ENCODE measurements at places on chromosomes 2 and 18.

DNA sequence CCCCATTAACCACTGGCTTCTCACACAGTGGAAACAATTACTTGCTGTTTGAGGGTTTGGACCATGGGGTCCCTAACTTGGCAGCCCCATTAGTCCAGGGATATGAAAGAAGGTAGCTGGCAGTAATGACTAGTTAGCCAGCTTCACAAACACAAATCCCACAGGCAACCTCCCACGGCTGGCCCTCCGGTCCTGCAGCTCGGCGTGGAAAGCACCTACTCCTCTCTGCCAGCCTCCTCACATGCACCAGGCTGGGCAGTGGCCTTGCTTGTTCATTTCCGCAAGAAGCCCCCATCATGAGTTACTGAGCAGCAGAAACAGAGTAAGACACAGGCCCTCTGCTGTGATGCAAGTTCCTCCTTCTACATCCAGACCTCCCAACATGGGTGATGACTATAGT lies 13.7 kb downstream of the C1QL2 start:
- H3K36me3 ChIP-seq = no peaks in the 10 kb centered on the region
- no peak overlapping the region for H3K4me3 ChIP-seq
- no peak overlapping the region for H3K27ac ChIP-seq

GRCh38 chr2:14615121-14615520 lies 17.4 kb upstream of the LRATD1 start:
- peaks cover 20% of the 10 kb centered on the region for H3K27me3 ChIP-seq
- no peak for DNase-seq
- no peaks in the 10 kb centered on the region for H3K4me1 ChIP-seq
- no peaks in the 10 kb centered on the region for H3K36me3 ChIP-seq
- H3K4me3 ChIP-seq = no peak overlapping the region
- H3K27ac ChIP-seq = no peak overlapping the region

GRCh38 chr2:42233976-42234441 lies 64.9 kb downstream of the EML4 start:
- H3K4me3 ChIP-seq = no peak overlapping the region
- H3K27me3 ChIP-seq = peaks cover 1% of the 10 kb centered on the region
- peaks cover 38% of the 10 kb centered on the region for H3K4me1 ChIP-seq
- no peak for DNase-seq
- no peaks in the 10 kb centered on the region for H3K36me3 ChIP-seq
- H3K27ac ChIP-seq = peak overlapping the region; percentile 86

DNA sequence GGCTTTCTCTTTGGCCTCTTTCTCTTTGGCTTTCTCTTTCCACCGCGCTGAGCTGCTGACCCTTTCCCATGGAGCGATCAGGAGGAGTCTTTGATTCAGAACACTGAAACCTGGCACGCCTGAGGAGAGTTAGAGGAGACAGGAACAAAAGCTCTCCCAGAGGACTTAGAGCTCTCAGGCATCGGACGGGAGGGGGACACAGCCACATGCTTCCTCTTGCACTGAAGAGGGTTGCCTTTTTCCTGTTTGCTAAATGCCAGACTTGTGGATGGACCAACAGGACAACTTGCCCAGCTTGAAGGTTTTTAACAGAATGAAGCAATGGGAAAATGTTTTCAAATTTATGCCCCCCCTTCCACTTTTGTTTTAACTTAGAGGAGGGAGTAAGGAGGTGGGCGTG lies 3.6 kb upstream of the PTPN18 start:
- no peak overlapping the region for H3K4me3 ChIP-seq
- no peak overlapping the region for H3K27ac ChIP-seq
- H3K27me3 ChIP-seq = peaks cover 5% of the 10 kb centered on the region
- H3K4me1 ChIP-seq = peaks cover 3% of the 10 kb centered on the region
- peaks cover 14% of the 10 kb centered on the region for H3K36me3 ChIP-seq
- DNase-seq = no peak

- no peak for DNase-seq
- no peaks in the 10 kb centered on the region for H3K36me3 ChIP-seq
- no peak overlapping the region for H3K27ac ChIP-seq
- H3K4me1 ChIP-seq = no peaks in the 10 kb centered on the region
These were observed 22.2 kb upstream of the ITSN2 start for GRCh38 chr2:24382363-24383073.

DNA sequence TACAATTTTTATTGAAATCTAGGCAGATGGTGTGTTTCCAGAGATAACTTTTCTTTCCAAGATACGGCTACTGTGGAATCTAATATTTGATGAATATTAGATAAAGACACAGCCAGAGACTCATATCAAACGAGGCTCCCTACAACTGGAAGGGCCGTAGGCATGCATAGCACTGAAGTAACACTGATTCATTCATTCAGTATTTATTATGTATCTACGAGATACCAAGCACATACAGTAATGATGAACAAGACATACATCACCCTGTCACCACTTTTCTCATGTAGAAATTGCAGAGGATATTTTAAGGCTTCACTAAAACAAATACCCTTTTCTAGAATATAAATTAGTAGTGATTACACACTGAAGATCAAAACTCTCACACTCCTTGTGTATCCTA lies 74.5 kb downstream of the KCTD18 start:
- no peak overlapping the region for H3K27ac ChIP-seq
- no peak overlapping the region for H3K4me3 ChIP-seq
- no peaks in the 10 kb centered on the region for H3K27me3 ChIP-seq
- H3K4me1 ChIP-seq = no peaks in the 10 kb centered on the region
- no peak for DNase-seq

- no peak for DNase-seq
- no peak overlapping the region for H3K27ac ChIP-seq
- H3K27me3 ChIP-seq = peaks cover 97% of the 10 kb centered on the region
- H3K4me3 ChIP-seq = peak overlapping the region; percentile 61
These were observed 160.3 kb upstream of the SIX2 start for GRCh38 chr2:45169339-45170190.

DNA sequence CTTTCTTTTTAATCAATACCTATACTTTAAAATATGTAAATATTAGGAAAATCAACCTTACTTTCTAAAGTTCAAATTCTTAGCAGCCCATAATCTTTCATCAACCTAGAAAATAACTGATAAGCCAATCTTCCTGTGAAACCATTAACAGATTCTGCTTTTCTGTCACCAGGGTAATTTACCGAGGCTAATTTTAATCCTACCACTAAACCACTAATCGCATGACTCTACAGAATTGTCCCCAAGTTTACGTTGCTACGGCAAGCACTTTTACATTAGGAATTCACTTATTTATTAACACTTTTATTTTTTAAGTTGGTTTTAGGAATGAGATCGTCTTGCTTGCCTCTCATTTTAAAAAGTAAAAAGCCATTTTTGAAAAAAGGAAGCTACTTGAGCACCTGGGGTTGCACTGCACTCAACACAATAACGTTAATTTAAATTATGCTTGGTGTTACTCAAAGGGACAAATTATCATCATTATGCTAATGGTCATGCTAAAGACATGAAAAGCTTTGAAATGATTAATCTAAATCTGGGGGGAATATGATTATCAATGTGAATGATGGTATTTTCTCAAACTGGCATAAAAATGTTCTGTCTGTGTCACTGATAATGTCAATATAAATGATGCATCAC lies 10.2 kb downstream of the ZNF516 start:
- H3K27me3 ChIP-seq = no peaks in the 10 kb centered on the region
- H3K36me3 ChIP-seq = peaks cover 7% of the 10 kb centered on the region
- H3K4me3 ChIP-seq = no peak overlapping the region
- peaks cover 48% of the 10 kb centered on the region for H3K4me1 ChIP-seq

GRCh38 chr2:171712051-171712450 lies 24.8 kb downstream of the DYNC1I2 start:
- H3K27me3 ChIP-seq = no peaks in the 10 kb centered on the region
- peaks cover 6% of the 10 kb centered on the region for H3K36me3 ChIP-seq
- no peak for DNase-seq
- H3K4me3 ChIP-seq = no peak overlapping the region
- H3K27ac ChIP-seq = no peak overlapping the region

DNA sequence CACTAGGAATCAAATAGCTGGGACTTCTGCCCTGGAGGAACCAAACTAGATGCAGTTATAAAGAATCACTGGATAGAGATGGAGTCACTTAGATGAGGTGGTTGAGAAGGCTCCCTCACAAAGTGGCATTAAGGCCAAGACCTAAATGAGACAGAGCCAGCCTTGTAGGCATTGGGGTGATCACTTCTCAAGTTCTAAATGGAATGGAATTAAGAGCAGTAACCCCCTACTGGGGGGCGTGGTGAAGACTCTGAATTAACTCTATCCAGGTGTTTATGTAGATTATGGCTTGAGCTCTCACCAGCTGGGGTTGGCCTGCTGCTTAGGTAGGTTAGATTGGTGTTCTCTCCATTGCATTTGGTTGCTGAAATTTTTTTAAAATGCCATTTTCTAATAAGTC lies 71.3 kb downstream of the TTC27 start:
- H3K27me3 ChIP-seq = no peaks in the 10 kb centered on the region
- H3K27ac ChIP-seq = no peak overlapping the region
- no peak for DNase-seq
- peaks cover 4% of the 10 kb centered on the region for H3K36me3 ChIP-seq
- H3K4me3 ChIP-seq = no peak overlapping the region

- no peak overlapping the region for H3K27ac ChIP-seq
- no peak overlapping the region for H3K4me3 ChIP-seq
- no peaks in the 10 kb centered on the region for H3K4me1 ChIP-seq
- H3K36me3 ChIP-seq = no peaks in the 10 kb centered on the region
These were observed 119.4 kb upstream of the CTDP1 start for GRCh38 chr18:79560042-79560860.

GRCh38 chr2:23053601-23054000 lies 331.4 kb upstream of the KLHL29 start:
- H3K27me3 ChIP-seq = peaks cover 41% of the 10 kb centered on the region
- no peaks in the 10 kb centered on the region for H3K4me1 ChIP-seq
- H3K27ac ChIP-seq = no peak overlapping the region
- H3K4me3 ChIP-seq = no peak overlapping the region
- DNase-seq = no peak

GRCh38 chr2:197298609-197299008 lies 12.0 kb downstream of the ANKRD44 start:
- H3K4me3 ChIP-seq = no peak overlapping the region
- H3K27me3 ChIP-seq = no peaks in the 10 kb centered on the region
- no peak for DNase-seq
- peaks cover 2% of the 10 kb centered on the region for H3K4me1 ChIP-seq

DNA sequence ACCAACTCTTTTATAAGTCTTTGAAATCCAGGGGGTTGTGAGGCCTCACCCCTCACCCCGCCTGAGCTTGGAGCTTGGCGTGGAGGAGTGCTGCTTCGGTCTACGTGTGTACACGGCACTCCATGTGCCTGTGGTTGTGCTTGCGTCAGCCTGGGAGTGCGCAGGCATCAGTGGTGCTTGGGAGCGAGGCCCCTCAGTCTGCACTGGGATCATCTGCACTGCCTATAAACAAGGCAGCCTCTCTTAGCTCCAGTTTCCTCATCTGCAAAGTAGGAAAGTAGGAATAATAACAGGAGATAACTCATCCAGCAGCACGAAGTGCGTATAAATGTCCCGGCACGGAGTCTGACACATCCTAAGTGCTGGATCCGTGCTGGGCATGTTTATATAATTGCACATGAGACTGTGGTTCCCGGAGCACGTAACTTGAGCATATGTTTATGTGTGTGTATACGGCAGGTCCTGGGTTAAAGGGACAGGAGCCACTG lies 1.2 kb downstream of the GYPC start:
- H3K4me3 ChIP-seq = peak overlapping the region; percentile 84
- H3K4me1 ChIP-seq = peaks cover 53% of the 10 kb centered on the region
- no peak for DNase-seq

GRCh38 chr2:28447943-28448792 lies 47.7 kb upstream of the PLB1 start:
- no peak overlapping the region for H3K27ac ChIP-seq
- H3K36me3 ChIP-seq = no peaks in the 10 kb centered on the region
- peaks cover 9% of the 10 kb centered on the region for H3K4me1 ChIP-seq

DNA sequence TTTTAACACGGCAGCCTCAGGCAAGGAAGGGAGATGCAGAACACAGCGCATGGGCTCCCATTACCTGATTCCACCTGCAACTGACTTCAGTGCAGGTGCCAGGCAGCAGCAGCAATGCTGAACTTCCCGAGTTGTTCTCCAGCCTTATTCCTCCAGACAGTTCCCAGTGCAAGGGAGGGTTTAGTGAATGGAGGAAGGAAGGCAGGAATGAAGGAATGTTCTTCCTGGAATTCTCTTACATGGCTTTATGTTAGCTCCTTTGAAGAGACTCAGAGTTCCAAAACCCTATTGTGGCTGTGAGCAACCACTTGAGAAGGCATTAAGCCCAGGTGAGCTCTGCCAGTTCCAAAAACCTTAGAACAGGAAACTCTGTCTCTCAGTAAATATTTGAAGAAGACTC lies 45.5 kb downstream of the SERPINB7 start:
- peaks cover 3% of the 10 kb centered on the region for H3K4me1 ChIP-seq
- H3K36me3 ChIP-seq = no peaks in the 10 kb centered on the region
- DNase-seq = no peak
- no peak overlapping the region for H3K4me3 ChIP-seq
- no peak overlapping the region for H3K27ac ChIP-seq

GRCh38 chr2:101330253-101330933 lies 21.9 kb upstream of the RNF149 start:
- H3K4me1 ChIP-seq = peaks cover 14% of the 10 kb centered on the region
- H3K4me3 ChIP-seq = no peak overlapping the region

DNA sequence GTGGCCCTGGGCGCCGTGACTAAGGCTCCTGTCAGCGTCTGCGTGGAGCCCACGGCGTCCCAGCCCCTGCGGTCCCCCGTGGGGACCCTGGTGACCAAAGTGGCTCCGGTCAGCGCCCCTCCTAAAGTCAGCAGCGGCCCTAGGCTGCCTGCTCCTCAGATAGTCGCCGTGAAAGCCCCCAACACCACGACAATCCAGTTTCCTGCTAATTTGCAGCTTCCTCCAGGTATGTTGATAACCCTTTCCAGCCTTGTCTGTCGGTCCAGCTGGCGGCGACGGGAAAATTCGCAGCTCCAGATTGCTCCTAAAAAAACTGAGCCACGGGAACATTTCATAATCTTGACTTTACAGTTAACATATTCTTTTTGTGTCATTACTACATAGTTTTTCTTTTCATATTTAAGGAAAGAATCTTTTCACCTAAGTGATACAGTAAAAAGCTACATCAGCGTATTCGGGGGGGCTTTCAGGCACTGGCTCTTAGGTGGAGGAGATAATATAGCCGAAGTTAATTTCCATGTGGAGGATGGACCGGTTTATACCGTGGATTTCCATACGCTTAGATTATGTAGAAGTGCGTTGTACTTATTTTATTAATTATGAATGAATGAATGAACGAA lies 916 bp downstream of the TAF4B start:
- peaks cover 14% of the 10 kb centered on the region for H3K4me1 ChIP-seq
- no peak for DNase-seq
- H3K4me3 ChIP-seq = peak overlapping the region; percentile 86
- H3K36me3 ChIP-seq = no peaks in the 10 kb centered on the region
- H3K27me3 ChIP-seq = peaks cover 20% of the 10 kb centered on the region

GRCh38 chr2:71256421-71256820 lies 29.5 kb upstream of the PAIP2B start:
- no peaks in the 10 kb centered on the region for H3K4me1 ChIP-seq
- no peak for DNase-seq
- no peak overlapping the region for H3K4me3 ChIP-seq
- H3K27ac ChIP-seq = no peak overlapping the region
- peaks cover 54% of the 10 kb centered on the region for H3K27me3 ChIP-seq

- no peaks in the 10 kb centered on the region for H3K36me3 ChIP-seq
- no peak overlapping the region for H3K4me3 ChIP-seq
- H3K27me3 ChIP-seq = no peaks in the 10 kb centered on the region
- no peak overlapping the region for H3K27ac ChIP-seq
- H3K4me1 ChIP-seq = peaks cover 3% of the 10 kb centered on the region
These were observed 71.4 kb upstream of the FAM98A start for GRCh38 chr2:33670392-33670937.

- H3K4me1 ChIP-seq = peaks cover 4% of the 10 kb centered on the region
- no peaks in the 10 kb centered on the region for H3K27me3 ChIP-seq
- no peak overlapping the region for H3K4me3 ChIP-seq
- peaks cover 16% of the 10 kb centered on the region for H3K36me3 ChIP-seq
These were observed 7.0 kb upstream of the MCFD2 start for GRCh38 chr2:46922606-46923005.
